H1 (cell line): ENCODE measurements at places on chromosomes 3 and 15.

- DNase-seq: no peak
Measured at GRCh38 chr3:46086986-46087385, 59.7 kb upstream of the XCR1 start.

DNA sequence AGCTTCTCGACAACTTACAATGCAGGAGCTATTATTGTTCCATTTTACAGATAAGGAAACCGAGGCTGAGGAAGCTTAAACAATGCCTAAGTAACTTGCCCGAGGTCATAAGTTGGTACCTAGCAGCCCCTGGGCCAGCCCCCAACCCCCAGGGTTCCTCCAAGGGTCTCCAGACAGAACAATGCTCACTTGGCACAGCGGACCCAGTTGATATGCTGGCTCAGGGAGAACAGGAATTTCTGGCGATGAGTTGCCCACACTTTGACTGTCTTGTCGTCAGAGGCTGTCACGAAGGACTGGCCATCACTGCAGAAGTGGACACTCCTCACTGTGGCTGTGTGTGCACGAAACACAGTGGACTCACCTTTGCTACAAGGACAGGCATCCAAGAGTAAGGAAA lies 5.2 kb downstream of the POC1A start:
- DNase-seq: no peak

DNA sequence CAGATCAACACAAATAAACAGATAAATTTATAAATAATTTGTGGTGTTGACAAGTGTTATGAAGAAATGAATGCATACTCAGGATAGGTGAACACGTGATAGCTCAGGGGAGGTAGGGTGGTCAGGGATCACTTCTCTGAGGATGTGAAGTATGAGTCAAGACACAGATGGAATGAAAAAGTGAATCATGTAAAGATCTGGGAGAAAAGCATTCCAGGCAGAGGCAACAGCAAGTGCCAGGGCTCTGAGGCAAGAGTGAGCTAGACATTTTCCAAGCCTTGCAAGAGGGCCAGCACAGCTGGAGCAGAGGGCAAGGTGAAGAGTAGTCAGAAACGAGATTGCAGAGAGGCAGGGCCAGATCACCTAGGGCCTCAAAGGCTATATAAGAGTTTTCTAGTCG lies 177.8 kb downstream of the WNT5A start:
- DNase-seq: no peak

GRCh38 chr15:35307676-35308075 lies 222.6 kb upstream of the NANOGP8 start:
- no peak for DNase-seq

DNA sequence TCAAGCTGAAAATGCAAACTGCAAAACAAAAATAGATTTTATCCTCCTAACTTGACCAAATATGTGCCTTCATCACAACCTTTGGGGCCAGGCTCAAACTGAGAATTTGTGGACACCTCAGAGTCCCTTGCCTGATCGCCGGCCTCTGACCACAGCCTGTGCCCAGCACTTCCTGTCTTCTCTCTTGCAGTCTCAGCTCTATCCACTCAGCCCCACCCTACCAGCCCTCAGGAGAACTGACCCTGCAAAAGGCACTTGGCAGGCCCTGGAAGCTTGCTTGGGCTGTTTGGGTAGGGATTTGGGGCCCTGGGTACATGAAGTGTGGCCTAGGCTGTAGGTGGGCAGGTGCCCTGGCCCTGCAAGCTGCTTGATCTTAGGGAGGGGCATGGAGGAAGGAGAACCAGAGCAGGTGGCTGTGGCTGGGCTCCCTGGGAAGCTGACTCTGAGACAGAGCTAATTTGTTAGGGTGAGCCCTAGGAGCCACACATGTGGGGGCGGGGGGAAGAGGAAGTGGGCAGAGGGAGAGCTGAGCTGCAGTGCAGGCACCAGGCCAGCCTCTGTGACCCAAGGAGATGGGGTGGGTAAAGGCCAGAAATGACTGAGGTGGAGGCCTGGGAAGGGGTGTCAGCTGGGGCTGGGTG lies 8.6 kb downstream of the CLEC3B start:
- DNase-seq: no peak
